DMS79 treated with DMSO at 0.1 percent for 48 hours (cell line): ENCODE measurements at places on chromosomes 13 and 19.

GRCh38 chr13:62931853-62932252, 1516.2 kb upstream of the PCDH20 start:
- no peak for DNase-seq

DNA sequence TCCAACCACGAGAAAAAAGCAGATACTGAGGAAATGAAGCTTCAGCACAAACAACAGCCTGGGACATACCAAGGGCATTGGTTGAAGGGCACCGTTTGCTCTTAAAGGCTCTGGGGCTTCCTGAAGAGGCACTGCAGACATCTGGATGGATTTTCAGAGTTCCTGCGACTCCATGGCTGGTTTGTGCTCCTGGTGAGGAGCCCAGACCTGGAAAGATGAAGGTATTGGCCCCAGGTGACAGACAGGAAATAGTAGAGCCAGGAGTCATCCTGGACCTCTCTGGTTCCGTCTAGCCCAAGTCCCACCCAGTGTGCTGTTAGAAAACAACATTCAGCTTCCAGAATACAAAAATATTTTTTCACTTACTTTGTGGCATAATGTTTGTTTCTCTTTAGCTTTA, 6.3 kb downstream of the IL17D start:
- no peak for DNase-seq

GRCh38 chr19:57088133-57088532, 31.7 kb upstream of the USP29 start:
- no peak for DNase-seq

- no peak for DNase-seq
Observed at GRCh38 chr13:48185018-48185417, 48.0 kb upstream of the ITM2B start.

GRCh38 chr13:77584106-77584505, 48.6 kb downstream of the SCEL start:
- DNase-seq = no peak

DNA sequence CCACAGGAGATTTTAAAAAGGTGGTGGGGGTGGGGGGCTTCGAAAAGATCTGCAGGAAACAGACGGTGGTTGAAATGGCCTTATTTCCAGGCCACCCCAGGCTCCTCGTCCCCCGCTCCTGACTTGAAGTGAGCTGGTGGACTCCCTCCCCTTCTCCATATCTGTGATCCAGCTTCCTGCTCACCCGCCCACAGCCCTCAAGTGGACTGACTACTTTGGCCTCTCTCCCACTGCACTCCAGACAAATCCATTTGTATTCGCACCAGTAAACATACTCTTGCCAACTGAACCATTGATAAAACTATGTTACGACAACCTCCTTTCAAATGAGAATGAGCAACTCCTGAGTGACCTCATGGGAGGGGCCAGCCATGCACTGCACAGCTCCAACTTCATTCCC, 259.5 kb downstream of the COL4A1 start:
- peak; percentile 100 for DNase-seq
